Anterior cingulate cortex (tissue), 58 donors: ENCODE measurements at places on chromosomes 6 and 20.

- no peak for DNase-seq
These were observed 930 bp downstream of the THBD start for GRCh38 chr20:23048283-23049200.

- no peak for DNase-seq
These were observed 49.6 kb downstream of the ATXN1 start for GRCh38 chr6:16711546-16712254.

DNA sequence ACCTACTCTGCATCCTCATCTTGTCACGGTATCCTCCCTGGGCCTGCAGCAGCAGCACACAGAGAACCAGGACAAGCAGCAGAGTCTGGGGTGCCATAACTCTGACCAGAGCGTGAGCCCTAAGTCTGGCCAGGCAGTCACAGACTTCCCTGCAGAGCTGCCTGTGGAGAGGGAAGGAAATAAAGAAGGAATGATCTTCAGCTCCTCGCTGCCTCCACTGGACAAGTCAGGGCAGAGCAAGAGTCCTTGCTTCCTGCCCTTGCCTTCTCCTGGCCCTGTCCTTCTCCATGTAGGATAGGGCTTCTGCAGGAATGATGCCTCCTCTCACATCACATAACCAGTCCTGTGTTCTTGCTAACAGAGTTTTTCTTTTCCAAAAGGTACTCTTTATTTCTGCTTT lies 15.9 kb upstream of the WFDC11 start:
- no peak for DNase-seq

DNA sequence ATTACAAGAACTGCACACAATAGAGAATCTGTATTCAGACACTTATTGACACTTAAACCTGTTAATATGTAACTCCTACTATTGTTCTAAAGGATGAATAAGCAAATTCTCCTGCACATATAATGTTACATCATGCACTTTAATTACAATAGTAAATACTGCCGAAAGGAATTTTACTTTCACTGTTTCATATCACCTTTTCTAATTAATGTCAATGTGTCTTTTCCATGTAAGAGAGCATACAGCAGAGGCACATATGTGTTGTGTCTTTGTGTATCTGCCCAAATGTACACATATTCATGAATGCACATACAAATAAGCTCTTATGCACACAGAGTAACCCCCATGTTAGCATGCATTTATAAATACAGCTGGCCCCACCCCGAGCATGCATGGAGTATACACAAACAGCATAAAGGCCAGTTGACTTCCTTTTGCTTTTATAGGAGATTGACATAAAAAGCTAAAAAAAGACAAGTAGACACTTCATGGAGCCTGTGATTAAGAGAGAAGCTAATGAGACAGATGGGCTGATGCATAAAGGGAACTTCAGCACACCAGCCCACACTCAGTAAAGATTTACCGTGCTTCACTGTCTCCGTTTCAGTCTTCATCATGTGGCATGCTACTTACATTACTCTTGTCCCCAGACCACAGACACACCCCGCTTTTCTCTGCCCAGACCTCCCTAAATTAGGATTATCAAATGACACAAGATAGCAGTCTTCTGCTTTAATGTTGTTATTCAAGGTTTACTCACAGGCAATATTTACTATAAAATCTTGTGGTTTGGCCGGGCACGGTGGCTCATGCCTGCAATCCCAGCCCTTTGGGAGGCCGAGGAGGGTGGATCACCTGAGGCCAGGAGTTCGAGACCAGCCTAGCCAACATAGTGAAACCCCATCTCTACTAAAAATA lies 184.6 kb downstream of the ATXN1 start:
- no peak for DNase-seq

GRCh38 chr6:33589731-33590530 lies 9.9 kb upstream of the BAK1 start:
- DNase-seq, result no peak

- DNase-seq, result no peak
These were observed 18.7 kb upstream of the TBC1D32 start for GRCh38 chr6:121352941-121353340.

DNA sequence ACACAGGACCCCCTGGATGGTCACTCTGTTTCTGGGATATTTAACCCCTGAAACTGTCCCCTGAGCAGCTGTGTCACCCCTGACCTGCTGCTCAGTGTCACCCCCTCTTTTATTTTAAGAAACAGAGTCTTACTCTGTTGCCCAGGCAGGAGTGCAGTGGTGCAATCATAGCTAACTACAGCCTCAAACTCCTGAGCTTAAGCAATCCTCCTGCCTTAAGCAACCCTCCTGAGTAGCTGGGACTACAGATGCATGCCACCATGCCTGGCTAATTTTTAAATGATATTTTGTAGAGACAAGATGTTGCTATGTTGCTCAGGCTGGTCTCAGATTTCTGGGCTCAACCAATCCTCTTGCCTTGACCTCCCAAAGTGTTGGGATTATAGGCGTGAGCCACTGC lies 21.5 kb upstream of the GTSF1L start:
- no peak for DNase-seq

DNA sequence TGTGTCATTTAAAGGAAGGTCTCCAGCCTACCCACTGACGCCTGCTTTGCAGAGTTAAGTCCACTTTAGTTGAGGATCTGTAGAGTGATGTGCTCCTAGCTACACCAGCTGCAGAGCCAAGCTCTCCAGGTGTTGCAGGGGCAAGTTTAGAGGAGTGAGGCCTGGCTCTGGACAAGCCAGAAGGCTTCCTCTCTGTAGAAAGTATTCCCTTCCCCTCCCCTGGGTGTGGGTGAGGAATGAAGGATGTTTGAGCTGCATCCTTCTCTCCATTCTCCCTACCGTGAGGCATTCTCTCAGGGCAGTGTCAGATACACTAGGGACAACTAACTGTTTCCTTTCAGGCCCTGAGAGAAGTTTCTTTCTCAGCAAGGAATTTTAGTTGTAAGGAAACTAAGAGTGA lies 66.5 kb downstream of the ELOVL5 start:
- no peak for DNase-seq

DNA sequence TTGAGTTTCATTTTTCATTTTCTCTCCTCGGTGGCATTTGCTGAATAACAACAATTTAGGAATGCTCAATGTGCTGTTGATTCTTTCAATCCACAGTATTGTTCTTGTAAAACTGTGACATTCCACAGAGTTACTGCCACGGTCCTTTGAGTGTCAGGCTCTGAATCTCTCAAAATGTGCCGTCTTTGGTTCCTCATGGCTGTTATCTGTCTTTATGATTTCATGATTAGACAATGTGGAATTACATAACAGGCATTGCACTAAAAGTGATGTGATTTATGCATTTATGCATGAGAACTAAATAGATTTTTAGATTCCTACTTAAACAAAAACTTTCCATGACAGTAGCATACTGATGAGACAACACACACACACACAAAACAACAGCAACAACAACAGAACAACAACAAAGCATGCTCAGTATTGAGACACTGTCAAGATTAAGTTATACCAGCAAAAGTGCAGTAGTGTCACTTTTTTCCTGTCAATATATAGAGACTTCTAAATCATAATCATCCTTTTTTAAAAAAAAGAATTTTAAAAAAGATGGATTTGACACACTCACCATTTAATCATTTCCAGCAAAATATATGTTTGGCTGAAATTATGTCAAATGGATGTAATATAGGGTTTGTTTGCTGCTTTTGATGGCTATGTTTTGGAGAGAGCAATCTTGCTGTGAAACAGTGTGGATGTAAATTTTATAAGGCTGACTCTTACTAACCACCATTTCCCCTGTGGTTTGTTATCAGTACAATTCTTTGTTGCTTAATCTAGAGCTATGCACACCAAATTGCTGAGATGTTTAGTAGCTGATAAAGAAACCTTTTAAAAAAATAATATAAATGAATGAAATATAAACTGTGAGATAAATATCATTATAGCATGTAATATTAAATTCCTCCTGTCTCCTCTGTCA lies 88.1 kb downstream of the SNAP25 start:
- DNase-seq, result no peak

DNA sequence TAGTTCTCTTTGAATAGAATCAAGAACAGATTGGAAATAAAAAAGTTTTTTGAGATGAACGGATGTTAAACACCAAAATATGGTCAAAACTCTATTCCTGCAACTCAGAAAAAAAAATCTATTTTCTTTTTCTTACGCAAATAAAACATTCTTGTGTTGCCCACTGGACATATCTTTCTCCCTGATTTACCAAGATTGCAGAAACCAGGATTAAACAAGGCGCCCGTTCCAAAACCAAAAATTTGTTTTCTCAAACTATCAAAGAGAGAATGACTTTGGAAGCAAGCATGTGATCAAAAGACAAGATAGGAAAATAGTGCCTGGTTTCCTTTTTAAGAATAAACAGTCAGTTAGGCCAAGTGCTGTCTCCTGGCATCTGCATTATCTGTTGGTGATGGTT lies 273.1 kb downstream of the CLIC5 start:
- DNase-seq, result no peak

GRCh38 chr6:130098317-130098716 lies 79.9 kb downstream of the L3MBTL3 start:
- no peak for DNase-seq

GRCh38 chr6:39169448-39170344 lies 54.7 kb upstream of the SAYSD1 start:
- DNase-seq, result no peak

DNA sequence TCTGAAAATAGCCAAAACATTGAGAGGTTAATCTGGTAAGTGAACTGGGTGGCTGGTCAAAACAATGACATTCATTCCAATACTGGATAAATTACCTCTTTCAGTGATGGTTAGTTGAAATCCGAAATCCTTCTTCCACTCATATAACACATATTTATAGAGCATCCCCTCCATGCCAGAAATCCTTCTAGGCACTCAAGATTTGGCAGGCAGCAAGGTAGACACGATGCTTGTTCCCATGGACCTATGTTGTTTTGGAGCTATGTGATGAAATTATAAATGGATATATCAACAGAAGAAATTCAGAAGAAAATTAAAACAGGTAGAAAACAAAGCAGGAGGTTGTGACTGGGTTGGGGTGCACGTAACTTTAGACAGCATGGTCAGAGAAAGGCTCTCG lies 26.3 kb upstream of the SNRPB2 start:
- DNase-seq, result no peak

- DNase-seq, result no peak
These were observed 168.5 kb downstream of the CDC5L start for GRCh38 chr6:44556046-44556445.

GRCh38 chr6:106134906-106135634 lies 48.9 kb downstream of the PRDM1 start:
- DNase-seq, result no peak

- DNase-seq, result no peak
These were observed 55.9 kb upstream of the HDDC2 start for GRCh38 chr6:125357515-125358256.

GRCh38 chr6:103273048-103273447 lies 1586.7 kb downstream of the HACE1 start:
- DNase-seq, result no peak

DNA sequence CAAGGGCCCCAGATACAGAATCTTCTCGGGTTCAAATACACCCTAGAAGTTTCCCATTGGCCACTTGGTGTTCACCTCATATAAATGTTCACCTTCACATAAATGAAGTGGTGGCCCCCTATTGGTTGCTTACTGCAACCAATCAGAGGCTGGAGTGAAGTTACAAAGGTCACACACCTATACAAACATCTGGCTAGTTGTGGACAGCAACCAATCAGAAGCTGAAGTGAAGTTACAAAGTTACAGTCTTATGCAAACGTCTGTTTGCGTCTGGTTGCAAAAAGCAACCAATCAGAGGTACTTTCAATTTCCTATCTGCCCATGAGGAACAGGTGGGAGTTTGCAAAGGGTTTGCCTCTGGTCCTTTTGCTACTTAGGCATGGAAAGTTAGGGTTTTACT lies 206.5 kb upstream of the BMP2 start:
- no peak for DNase-seq

DNA sequence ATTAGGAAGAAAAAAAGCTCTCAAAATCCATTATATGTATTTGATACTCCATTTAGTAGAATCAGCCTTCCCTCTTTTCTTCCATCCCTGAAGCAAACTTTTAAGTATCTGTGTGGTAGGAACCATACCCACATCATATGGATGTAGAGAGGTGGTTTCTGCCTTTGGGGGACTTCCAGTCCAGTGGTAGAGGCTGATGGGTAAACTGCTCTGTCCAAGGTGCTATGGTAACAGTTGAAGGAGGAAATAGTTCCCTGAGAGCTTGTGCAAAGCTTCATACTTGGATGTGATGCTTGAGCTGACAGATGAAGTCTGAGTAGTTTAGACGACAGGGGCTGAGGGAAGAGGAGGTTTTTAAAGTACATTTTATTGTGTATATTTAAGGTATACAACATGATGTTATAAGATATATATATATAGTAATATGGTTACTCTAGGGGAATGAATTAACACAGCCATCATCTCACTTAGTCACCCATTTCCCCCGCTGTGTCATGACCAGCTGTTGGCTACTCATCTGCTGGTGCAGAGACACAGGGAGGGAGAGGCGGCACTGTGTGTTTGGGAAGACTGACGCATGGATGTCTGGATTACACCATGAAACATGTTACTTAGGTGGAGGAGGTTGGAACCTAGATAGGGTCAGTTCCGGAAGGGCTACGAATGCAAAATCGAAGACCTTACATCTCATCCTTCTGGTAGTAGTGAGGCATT lies 185.2 kb downstream of the FARS2 start:
- DNase-seq, result no peak

- no peak for DNase-seq
These were observed 51.9 kb upstream of the EDN1 start for GRCh38 chr6:12238219-12238618.

GRCh38 chr6:24154121-24154520 lies 28.1 kb downstream of the NRSN1 start:
- DNase-seq, result no peak

- no peak for DNase-seq
These were observed 67.0 kb downstream of the DNAAF9 start for GRCh38 chr20:3340443-3340842.

GRCh38 chr6:162854734-162855191 lies 127.0 kb downstream of the PACRG start:
- DNase-seq, result no peak

- no peak for DNase-seq
These were observed 258.1 kb downstream of the UTRN start for GRCh38 chr6:144543006-144543871.

DNA sequence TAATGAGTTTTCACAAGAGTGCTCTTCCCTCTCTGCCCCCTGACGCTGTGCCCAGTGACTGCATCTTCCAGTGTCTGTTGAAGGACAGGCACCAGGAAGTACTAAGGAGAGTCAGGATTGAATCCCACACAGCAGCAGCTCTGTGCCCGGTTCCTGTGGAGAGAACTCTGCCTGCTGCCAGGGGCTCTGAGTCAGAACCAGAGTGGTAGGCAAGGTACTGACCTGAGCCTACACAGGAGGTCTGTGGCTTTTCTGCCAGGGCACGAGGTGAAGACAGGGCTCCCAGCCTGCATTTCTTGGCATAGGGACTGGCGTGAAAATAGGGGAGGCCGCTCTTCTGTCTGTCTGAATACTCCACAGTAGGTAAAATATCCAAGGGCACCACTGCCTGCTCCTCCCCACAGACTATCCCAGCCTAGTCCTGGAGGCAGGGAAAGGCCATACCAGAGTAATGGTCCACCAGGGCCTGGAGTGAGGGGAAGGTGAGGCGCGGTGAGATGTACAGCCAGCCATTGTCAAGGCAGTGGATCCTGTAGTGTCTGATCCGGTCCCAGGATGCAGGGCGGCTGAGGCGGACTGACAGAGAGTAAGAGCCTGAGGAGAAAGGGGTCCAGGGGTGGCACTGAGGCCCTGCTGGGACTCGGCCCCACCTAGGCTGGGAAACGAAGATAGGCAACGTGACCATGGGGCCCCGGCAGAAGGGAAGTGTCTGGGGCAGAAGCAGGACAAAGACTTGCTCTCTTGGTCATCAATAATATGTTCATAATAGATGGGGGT lies 9.4 kb downstream of the RAB5IF start:
- DNase-seq, result no peak
